Fibroblast of pulmonary artery (primary cell): ENCODE measurements at places on chromosomes 12 and 14.
A peak's percentile ranks its signal among the peaks of the same experiment; 100 is the strongest.

GRCh38 chr12:52514471-52515318, 5.5 kb downstream of the KRT5 start:
- no peak for DNase-seq

GRCh38 chr14:104328607-104329006, 190.2 kb downstream of the KIF26A start:
- no peak for DNase-seq

- no peak for DNase-seq
These were observed 270.4 kb downstream of the ADAMTS20 start for GRCh38 chr12:43281563-43281962.

DNA sequence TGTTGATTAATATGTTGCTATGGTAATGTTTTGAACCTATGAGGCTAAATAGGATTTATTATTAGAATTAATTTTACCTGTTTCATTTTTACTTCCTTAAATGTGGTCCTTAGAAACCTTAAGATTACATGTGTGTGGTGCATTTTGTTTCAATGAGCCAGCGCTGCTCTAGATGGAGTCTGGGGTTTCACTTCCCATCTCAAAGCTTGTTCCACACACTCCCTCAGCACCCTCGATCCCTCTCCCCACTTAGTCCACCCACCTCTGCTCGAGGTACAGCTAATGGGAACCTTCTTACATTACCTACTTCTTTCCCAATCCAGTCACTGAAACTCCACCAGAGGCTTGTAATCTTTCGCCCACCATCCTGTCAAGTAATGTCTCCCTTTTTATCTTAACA, 205.2 kb downstream of the PAX9 start:
- DNase-seq = no peak

DNA sequence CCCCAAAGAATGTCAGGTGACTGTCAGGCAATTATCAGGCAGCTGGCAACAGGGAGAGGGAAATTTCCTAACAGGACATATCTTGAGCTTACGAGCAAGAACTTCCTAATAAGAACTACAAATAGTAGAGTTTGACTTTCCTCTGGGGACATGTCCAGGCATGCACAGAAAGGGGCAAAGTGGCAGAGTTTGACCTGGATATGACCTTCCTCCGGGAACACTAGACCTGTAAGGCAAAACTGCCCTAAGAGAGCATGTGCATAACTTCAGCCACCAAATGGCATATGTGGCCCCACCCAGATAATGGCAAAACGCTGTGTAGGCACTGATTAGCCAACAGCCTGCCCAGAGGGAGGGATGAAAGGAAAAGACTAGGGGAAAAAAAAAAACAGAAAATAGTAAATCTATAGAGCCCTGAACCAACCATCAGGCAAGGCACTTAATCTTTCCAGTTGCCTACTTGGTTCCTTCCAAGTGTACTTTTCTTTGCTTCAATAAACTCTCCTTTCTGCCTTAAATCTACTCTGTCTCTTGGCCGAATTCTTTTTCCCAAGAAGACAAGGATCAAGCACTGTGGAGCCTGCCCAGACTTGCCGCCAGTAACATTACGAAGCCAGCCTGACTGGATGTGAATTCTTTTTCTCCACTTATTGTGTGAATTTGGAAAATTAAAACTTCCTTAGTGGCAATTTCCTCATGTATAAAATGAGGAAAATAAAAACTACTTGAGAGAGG, 164.1 kb downstream of the SPTSSA start:
- no peak for DNase-seq

DNA sequence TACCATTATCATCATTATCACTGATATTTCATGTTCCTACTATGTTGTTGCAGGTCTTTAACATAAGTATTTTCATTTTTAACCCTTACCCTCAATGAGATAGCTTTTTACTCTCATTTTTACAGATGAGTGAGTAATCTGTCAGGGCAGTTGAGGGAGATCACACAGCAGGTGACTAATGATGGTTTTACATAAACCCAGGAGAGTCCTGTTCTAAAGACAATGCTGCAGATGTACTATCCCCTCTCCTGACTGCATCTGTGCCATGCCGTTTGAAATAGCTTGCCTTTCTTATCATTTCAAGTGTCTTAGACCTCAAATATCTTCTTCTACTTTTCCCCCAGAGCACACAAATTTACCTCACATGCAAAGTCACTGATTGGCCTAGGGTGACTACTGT, 1552.1 kb upstream of the SEL1L start:
- no peak for DNase-seq

DNA sequence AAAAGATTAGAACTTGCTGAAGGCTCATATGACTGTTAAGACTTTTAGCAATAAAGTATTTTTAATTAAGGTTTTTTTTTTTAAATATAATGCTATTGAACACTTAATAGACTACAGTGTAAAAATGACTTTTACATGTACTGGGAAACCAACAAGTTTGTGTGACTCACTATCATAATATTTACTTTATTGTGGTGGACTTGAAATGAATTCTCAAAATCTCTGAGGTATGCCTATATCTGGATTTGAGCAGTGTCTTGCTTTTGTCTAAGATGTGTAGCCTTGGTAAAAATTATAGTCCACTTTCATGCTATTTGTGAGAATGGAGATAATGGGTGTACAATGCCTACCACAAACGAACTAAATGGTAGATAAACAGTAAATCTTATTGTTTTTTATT, 33.9 kb upstream of the NAV3 start:
- DNase-seq = peak; percentile 55

- DNase-seq = no peak
These were observed 8.7 kb downstream of the RHOJ start for GRCh38 chr14:63212776-63213500.

- no peak for DNase-seq
These were observed 46.8 kb upstream of the OR5AU1 start for GRCh38 chr14:21202463-21203358.

DNA sequence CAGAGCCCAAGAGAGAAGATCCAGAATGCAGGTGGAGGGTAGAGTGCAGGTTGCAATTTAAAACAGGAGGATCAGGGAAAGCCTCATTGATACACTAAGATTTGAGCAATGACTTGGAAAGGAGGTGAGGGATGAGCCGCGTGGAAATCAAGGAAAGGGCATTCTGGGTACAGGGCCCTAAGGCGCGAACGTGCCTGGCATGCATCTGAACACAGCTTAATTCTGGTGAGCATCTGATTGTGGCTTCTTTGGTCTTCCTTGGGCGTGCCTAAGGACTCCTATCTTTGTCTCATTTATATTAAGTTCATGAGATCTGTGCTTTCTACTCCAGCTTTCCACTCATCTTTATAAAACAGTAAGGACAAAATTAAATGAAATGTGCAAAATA, 79.3 kb downstream of the NTF3 start:
- no peak for DNase-seq

- peak; percentile 29 for DNase-seq
These were observed 154.9 kb upstream of the KRR1 start for GRCh38 chr12:75666126-75666938.

GRCh38 chr14:104545942-104546501, 33.5 kb upstream of the C14orf180 start:
- DNase-seq = no peak

GRCh38 chr12:4050340-4050739, 177.1 kb upstream of the PARP11 start:
- no peak for DNase-seq

DNA sequence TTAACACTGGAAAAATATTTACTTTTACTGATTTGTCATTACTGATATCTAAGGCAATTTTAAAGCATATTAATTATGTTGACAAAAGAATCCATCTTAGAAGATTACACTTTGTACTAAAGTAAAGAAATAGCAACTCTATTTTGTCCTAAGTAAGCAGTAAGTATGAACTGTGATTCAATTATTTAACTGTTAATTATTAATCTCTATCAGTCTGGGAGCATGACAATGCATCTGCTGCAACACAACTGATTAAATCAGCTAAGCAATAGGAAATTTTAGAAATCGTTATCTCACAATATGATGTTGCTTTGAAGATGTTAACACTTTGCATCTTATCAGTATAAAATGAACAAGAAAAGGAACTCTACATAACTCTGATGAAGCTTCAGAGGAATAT, 172.3 kb downstream of the DPY19L2 start:
- DNase-seq = no peak

- DNase-seq = no peak
These were observed 28.7 kb upstream of the OR4E1 start for GRCh38 chr14:21702316-21702715.

DNA sequence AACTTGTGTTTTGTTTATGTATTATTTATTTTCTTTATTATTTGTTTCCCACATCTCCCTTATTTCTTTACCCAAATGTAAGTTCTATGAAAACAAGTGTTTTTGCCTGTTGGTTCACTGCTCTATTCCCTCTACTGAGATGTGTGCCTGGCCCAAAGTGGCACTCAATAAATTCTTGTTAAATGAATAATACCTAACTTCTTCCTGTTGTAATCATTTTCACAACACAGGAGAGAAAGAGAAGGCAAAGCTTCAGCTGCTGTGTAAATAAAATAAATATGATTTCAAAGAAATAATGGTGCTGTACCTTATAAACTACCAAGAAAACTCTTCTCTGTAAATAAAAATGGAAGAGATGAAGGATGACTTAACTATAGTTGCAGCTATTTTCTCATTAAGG, 116.2 kb downstream of the TRHDE start:
- no peak for DNase-seq

DNA sequence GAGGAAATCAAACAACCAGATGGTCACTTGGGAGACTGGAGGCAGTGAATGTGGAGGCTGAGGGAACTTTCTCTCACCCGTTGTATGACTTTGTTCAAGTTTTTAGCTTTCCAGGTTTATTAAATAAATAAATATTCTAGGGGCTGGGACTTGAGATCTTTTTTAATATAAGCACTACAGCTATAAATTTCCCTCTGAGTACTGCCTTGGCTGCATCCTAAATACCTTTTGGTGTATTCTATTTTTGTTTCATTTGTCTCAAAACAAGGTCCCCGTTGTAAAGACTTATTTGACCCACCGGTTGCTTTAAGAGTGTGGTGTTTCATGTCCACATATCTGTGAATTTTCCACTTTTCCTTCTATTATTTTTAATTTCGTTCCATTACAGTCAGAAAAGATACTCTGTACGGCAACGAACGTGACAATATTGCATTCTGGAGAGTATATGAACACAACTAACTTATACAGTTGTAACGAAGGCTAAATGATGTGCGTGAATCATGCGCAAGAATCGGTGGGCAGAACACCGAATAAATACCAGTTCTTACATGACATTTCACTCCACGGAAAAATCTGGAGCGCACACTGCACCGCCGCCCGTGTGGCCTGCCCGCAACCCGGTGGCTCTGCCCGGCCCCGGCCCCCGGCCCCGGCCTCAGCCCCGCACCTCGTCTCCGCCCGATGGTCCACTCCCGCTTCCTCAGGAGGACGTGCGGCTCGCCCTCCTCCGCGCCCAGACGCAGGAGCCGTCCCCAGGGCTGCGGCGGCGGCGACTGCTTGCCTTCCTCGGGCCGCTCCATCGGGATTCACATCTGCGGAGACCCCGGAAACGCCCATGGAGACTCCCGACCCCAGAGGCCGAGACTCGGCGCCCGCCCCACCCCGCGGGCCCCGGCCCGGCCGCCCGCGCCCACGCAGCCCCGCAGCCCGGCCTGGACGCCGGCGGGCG, 602 bp downstream of the CHFR start:
- no peak for DNase-seq

GRCh38 chr12:112443916-112444315, 25.2 kb downstream of the PTPN11 start:
- no peak for DNase-seq

DNA sequence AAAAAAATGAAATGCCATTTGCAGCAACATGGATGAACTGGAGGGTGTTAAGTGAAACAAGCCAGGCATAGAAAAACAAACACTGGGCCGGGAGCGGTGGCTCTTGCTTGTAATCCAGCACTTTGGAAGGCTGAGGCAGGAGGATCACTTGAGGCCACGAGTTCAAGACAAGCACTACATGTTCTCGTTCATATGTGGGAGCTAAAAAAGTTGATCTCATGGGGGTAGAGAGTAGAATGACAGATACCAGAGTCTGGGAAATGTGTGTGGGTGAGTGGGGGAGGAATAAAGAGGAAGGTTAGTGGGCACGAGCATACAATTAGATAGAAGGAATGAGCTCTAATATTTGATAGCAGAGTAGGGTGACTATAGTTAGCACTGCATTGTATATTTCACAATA, 21.5 kb downstream of the CACNA2D4 start:
- DNase-seq = no peak

GRCh38 chr12:14880890-14881453, 4.7 kb downstream of the MGP start:
- DNase-seq = no peak

DNA sequence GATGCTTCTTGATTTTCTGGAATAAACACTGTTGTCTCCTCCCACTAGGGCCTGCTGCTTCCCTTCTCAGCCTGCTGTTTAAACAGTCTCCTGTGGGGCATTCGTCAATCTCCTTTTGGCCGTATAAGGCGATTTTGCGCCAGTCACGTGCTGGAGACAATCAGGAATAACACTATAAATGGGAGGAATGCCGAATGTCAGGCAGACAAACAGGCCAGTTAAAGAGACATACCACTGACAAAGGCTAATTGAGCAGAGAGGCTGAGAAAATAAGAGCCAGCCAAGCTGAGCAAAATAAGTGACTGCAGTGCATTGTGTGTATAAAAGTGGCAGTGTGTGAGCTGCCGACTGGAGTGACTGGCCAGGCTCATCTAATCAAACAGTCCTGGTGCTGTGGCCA, 23.3 kb downstream of the DMAC2L start:
- peak; percentile 88 for DNase-seq

GRCh38 chr14:58089612-58090011, 62.4 kb downstream of the ARMH4 start:
- no peak for DNase-seq
